ENCODE measurements at places on chromosomes 1 and 21.
A peak's percentile ranks its signal among the peaks of the same experiment; 100 is the strongest.

GRCh38 chr1:115506924-115507589 is 134.7 kb upstream of the VANGL1 start:
- DNase-seq = peak; percentile 47

GRCh38 chr1:80375662-80376061 is 1369.1 kb upstream of the ADGRL4 start:
- DNase-seq = no peak

- peak; percentile 76 for DNase-seq
Observed at GRCh38 chr1:18794561-18794960, 64.9 kb downstream of the TAS1R2 start.

- no peak for DNase-seq
Observed at GRCh38 chr21:31342348-31342747, 1.7 kb downstream of the TIAM1 start.

DNA sequence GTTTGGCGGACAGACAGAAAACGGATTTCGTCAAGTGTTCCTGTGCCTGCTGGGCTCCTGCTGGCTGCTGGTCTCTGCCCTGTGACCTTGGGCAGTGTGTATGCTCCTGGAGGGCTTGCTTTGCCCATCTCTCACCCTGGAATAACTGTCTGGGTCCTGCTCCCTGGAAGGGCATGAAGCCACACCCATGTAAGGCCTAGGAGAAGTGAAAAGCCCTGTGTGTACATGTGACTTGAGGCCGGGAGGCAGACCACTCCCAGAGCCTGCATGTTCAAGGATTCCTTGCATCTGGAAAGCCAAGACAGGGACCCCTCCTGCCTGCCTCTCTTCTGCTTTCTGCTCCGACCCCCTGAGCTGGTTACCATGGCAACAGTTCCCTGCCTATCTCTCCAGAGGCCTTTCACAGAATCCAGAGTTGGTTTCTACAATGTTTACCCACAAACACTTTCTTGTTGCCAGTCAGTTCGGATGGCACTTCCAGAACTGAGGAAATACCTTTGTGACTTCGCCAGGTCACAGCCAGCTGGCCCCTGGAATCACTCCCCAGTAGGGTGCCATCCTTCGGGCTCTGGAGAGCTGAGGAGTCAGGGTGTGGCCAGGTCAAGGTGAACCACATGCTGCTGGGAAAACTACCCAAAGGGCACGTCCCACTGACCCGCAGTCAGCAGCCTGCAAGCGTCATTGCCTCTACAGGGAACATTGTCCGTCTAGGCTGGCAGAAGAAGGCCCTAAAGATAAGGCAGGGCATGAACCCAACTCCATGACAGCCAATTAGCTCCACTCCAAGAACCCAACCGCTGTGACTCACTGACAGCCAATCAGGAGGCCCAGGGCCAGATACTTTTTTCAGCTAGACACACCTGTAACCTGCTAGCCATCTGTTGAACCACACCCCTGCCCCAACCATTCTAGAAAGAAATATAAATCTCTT is 14.7 kb upstream of the GPR37L1 start:
- peak; percentile 66 for DNase-seq

DNA sequence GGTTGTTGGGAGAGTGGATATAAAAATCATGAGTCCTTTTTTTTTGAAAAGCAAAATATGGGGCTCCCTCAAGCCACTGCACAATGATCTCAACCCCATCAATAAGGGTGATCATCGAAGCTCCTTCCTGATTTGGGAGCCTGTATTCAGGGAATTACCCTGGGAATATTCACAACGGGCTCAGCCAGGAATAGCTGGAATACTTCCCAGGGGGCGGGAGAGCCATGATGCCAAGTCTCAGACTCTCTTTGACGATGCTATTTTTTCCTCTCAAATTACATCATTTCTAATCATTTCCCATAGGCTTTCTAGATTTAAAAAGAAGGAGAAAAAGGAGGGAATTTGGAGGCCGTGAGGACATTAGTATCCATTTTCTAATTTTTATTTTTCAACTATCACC is 18.4 kb downstream of the OLIG1 start:
- DNase-seq = no peak

DNA sequence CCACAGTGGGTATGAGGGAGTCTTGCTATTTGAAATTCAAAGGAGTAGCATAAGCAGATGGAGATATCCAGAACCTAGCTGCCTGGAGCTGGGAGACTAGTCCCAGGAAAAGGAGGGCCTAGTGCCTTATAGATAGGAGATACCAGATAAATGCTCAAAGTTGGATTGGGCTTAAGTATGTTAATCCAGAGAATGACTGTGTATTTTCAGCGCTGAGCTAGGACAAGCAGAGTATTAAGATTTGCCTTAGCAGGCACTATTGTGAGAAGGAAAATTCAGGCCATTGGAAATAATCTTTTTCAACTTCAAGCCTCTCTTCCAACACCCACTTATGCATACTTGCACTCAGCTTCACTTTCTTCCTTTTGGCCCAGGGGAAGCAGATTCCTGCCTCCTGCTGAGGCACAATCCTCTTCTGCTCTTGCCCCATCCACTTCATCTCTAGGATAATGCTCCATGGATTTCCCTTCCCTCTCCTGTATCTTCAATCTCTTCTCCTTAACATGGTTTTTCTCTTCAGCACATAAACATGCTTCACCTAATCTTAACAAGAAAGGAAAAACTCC is 21.1 kb downstream of the PIK3C2B start:
- DNase-seq = no peak

GRCh38 chr1:154835531-154836324 is 34.4 kb downstream of the KCNN3 start:
- DNase-seq = no peak

DNA sequence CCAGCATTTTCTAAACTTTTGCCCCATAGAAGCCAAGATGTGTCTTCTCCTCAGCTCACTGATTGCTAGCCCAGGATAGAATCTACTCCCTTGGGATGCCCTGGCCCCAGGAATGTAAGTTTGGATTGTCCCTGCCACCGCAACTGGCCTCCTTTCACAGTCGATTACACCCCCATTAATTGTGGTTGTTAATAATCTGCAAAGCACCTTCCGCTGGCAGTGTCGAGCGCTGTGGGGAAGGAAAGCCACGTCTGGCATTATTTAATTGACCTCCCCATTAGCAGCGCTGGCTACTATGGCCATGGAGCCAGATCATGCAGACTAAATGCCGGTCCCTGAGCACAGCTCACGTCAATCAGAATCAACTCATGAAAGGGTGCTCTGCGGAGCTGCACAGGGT is 597.3 kb upstream of the PLXNA2 start:
- DNase-seq = no peak

- DNase-seq = no peak
Observed at GRCh38 chr1:185774394-185774793, 40.2 kb downstream of the HMCN1 start.

DNA sequence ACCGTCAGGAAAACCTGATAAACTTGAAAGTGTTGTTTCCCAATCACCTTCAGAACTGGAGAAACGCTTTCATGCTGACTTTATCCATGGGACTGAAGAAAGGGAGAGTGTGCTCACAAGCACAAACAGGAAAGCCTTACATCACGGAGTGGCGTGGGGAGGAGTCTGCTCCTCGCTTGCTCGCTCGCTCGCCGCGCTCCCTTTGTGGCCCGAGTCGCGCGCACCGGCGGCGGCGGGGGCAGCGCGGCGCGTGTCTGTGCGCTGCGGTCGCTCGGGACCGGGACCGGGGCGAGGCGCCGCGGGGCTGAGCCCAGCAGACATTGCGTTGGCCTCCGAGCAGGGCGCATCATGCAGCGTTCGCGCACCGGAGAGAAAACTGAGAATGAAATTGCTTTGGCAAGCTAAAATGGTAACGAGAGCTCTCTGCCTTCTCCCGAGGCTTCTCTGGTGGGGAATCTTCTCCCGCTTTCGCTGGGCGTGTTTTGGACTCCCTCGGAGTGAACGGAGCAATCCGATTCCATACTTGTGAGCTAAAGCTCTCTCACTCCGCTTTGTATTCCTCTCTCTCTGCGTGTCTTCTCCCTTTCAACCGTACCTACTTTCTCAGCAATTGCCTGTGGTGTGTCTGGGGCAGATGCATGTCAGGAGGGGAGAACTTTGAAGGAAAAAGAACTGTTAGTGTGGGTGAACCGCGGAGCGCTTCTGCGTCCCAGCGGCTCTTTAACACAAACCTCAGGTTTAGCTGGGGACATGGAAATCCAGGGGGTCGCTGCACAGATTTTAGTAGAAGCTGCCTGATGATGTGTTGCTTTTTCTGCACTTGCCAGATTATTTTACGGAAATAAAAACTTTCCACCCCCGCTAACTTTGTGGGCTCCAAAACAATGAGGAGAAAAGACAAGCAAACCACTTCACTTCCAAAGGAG is at the start of gene RGL1:
TSS of gene RGL1 (plus strand) at position 205 of the 926 bp plus-strand sequence. CDS start at position 383, 178 bp downstream.
- peak; percentile 71 for DNase-seq

- DNase-seq = no peak
Observed at GRCh38 chr1:205656236-205656635, 24.1 kb downstream of the SLC45A3 start.

- no peak for DNase-seq
Observed at GRCh38 chr1:81237473-81238089, 563.2 kb upstream of the ADGRL2 start.

- DNase-seq = no peak
Observed at GRCh38 chr1:156432669-156433018, 63.6 kb downstream of the RHBG start.

DNA sequence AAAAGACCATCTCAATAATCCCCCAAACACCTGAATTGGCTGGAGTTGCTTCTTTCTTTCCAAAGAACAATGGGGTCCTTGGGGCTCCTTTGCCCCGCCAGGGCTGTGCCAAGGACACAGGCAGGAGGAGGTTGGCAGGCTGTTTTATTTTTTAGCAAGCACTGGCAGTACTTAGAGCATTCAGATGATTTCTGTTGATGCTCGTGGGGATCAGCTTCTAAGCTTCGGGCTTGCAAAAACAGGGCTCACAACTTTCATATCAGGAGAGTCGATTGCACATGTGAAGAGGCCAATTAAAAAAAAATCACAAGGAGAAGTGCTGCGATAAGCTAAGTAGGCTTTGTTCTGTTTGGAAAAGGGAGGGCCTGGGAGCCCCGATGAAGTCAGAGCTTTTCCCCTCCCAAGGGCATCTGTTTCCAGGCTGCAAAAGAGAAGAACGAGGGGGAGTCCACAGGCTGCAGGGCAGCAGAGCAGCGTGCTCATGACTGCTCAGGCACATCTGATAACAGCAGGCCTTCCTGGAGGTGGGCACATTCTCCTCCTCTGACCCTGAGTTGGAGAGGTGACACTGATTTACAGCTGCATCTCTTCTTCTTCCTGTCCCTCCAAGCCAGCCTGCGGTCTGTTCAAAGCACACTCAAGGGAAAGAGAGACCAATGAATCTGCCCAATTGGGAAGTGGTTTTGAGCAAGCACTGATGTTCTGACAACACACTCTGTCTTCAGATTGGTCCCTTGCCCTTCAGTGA is 27.3 kb upstream of the BCAR3 start:
- peak; percentile 59 for DNase-seq

DNA sequence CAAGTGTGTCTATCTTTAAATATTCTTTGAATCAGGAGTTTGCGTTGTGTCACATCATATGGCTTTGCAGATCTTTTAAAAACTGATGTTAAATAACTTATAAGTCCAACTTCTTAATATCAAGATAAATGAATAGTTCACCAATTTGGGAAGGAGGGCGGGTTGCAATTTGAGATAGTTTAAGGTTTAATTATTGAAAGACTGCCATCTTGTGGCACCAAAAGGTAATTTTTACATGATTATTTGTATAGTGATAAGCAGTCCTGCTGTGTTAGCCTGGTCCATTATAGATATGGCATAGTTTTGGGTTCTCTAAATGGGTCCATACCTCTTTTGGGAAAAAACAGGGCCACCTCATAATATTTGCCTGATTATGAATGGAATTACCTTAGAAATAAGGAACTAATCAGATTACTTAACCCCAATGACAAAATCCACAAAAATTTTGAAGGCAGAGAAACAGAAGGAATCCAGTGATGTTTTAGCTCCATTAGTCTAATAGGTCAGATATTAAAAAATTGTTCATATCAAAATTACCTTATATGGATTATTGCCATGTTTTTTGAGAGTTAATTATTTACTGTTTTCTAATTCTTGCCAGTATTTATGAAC is 64.3 kb downstream of the PRKAA2 start:
- DNase-seq = peak; percentile 7

- DNase-seq = no peak
Observed at GRCh38 chr1:234923626-234924025, 205.0 kb downstream of the TOMM20 start.

DNA sequence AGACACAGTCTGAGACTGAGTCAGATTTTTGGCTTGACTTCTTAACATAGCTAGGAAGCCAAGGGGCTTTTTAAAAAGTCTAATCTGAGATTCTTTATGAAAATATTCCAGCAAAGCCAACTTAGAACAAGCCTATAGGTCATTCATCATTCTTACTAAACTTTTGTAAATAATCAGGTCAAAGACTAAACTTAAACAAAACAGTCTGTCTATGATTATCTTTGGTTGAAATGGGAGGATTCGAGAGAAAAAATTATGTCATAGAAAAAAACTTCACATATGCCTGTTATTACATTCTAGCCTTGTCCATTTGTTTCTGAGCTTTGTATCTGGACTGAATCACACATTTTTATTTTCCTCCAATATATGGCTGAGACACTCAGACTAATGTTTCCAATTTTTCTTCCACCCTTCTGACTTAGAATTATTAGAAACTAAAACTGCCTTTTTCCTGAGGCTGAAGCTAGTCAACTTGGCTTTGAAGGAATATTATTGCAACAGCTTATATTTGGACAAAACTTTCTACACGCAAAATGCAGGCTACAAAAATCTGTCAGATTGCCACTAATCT is 83.3 kb downstream of the ETS2 start:
- DNase-seq = no peak

- DNase-seq = no peak
Observed at GRCh38 chr1:204091787-204092312, 18.9 kb downstream of the SOX13 start.

GRCh38 chr1:119266858-119267257 is 101.7 kb upstream of the HAO2 start:
- DNase-seq = no peak

DNA sequence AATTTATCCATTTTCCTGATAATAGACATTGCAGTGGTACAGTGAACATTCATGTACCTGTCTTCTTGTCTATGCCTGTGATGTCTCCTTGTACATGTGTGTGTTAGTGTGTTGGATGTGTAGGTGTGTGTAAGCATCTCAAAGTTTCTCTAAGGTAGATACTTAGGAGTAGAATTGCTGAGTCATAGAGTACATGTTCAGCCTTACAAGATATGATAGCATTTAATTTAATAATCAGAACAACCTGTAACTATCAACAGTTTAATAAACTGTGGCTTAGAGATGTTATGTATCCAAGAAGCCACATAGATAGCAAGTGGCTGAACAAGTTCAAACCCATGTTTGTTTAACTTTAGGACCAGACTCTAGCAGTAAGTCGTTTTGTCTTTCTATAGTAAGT is 35.6 kb downstream of the EPB41 start:
- DNase-seq = no peak

DNA sequence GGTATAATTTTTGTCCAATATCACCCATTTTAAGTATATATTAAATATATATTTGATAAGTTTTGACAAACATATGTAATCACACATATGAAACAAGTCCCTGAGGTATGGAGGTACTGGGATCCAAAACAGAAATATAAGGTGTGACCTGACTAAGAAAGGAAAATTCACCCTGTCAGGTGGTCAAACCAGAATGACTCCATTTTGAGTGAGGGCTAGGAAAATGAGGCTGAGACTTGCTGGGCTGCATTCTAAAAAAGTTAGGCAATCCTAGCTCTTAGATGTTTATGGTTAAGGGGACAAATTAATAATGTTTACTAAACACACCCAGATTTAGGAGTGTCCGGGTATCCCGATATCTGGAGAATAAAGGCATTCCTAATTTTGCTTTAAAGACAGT is 11.6 kb upstream of the SLC19A2 start:
- DNase-seq = no peak
